AG04450 (cell line): ENCODE measurements at places on chromosomes 2 and 18.
A peak's percentile ranks its signal among the peaks of the same experiment; 100 is the strongest.

DNA sequence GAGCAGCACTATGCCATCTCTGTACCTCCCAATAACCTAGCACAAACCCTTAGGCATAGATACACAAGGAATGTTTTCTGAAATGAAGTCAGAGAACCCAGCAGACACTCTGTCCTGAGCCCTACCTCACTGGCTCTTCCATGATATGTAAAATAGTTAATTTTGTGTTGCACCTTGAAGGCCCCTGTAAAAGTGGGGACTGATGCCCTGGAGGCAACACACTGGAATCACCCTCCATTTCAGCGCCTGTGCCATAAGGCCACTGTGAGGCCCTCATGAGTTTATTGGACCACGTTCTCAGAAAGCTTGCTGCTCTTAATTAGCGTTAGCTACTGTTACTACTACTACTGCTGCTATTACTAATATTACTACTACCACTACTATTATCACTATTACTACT, 670.1 kb upstream of the SOX11 start:
- no peak for DNase-seq

DNA sequence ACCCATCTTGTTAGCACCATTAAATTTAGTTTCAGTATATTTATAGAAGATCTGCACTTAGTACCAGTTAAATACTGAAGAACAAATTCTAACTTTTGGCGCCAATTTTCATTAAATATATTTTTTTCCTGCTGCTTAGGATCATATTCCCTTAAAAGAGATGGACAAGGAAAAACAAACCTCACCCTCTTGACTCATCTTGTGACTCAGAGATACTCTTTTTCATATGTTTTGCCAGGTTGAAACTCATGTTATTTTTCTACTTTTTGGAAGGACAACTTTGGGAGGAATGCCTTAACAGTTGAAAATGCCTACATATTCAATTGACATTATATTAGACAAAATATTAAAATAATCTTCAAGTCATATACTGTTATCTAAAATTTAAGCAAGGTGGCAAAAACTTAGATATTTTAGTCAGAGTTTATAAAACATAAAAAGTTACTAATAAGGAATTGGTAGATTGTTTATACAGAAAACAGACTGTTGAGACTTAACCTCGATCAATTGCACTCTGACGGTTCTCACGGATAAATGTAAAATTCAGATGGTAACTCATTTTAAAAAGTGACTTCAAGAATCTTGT, 36.2 kb downstream of the PNO1 start:
- DNase-seq = peak; percentile 8

DNA sequence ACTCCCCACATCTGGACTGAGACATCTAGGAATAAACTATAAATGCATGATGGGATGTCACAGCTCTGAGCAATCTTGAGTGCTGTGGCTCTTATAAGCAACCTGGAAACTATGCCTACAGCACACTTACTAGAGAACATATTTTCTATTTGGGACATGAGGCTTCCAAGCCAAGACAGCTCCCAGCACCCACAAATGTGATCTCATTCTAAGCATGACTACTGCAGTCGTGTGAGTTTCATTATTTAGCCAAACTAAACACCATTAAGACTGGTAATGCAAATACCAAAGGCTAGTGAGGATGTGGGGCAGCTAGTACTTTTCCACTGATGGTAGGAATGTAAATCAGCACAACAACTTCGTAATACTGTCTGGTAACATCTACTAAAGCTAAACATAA, 72.5 kb downstream of the RTTN start:
- DNase-seq = peak; percentile 86

DNA sequence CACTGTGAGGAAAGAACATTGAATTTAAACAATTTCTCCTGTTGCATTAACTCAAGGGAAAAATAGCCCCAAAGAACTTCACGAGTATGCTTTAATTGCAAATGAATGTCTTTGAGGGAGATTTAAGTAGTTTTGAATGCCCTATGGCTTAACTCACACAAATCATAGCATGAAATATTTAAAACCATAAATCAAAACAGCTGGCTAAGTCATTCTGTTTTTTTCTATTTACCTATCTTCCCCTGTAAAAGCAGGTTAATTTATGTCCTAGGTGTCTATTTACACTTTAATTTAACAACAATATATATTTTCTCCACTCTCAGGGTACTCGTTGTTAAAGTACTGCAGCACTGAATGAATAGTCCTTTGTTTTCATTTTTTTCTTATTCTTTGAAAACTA, 118.8 kb upstream of the PIEZO2 start:
- DNase-seq = no peak

- no peak for DNase-seq
Measured at GRCh38 chr2:43123486-43123885, 102.9 kb downstream of the ZFP36L2 start.

DNA sequence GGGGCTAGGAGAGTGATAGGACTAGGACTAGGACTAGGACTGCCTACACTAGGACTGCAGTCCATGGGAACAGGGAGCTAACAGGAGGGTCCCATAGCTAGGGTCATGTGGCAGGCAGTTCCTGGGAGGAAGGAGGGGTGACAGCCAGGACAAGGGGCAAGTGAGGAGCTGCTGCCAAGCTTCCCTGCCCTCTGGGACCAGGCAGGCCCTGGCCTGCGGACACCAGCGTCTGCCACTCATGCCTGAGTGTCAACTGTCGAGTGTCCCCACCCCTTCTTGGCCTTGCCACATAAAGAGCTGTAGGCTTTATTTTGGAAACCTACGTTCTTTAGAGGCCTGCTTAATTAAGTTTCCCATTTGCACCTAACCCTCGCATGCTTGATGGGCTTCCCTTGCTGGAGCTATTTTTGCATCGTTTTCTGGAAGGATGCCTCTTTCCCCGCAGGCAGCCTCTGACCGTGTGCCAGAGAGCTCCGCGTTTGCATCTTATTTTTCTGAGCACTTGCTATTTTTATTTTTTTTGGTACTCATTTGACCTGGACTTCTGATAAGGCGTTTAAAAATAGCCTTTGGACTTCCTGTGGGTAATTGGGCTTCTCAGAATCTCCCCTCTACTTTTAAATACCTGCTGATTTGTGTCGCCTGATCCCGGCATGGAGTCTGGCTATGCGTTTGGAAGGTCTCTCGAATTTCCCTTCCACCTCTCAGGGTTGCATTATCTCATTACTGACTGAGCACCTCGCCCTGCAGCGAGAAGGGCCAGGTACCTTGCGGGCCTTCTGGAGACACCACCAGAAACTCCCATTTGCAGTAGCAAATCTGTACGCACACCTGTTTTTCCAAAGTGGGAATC, 66.4 kb downstream of the SH3RF3 start:
- no peak for DNase-seq

DNA sequence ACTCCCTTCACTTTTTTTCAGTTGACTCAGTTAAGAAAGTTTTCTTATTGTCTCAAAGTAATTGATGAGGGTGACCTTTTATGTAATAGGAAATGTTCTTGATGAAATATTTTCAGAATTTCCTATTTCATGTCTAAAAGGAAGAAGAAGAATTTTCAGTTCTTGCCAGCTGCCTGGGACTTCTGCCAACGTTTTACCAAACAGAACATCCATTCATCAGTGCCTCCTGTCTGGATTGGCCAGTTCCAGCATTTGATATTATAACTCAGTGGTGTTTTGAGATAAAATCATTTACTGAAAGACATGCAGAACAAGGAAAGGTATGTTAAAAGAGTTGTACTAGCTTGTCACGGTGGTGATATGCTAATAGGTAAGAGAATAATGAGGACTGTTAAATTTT, 104.7 kb upstream of the MYO3B start:
- peak; percentile 4 for DNase-seq

GRCh38 chr2:236505041-236505440, 64.6 kb upstream of the ACKR3 start:
- no peak for DNase-seq

DNA sequence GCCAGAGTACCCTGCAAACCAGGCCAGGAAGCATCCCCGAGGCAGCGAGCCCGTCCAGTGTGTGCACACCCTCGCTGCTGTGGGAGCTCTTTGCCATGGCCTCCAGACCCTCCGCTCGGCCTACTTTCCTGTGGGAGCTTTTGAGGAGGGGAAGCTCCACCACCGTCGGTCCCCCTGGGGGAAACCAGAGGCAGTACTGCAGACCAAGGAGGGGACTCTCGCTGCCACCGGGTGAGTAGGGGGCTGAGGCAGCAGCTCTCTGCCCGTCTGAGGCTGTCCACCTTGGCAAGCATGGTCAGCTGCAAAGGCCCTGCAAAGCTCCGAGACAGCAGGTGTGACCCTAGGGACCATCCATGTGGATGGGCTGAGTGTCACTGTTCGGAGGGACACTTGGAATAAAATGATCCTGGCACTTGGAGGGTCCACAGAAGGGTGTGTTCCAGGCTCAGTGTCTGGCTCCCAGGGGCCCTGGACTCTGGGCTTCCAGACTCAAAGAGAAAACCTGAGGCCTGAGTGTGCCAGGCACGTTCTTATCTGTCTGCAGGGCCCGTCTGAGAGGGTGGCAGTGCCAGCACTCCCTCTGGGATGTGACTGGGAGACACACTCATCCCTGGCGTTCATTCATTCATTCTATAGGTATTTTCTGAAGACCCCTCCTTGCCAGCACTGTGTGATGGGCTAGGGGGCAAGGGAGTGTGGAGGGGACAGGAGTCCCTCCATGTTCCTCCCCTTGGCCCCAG, 282.8 kb upstream of the HS6ST1 start:
- no peak for DNase-seq

GRCh38 chr2:54549917-54550518, 93.9 kb downstream of the SPTBN1 start:
- no peak for DNase-seq

DNA sequence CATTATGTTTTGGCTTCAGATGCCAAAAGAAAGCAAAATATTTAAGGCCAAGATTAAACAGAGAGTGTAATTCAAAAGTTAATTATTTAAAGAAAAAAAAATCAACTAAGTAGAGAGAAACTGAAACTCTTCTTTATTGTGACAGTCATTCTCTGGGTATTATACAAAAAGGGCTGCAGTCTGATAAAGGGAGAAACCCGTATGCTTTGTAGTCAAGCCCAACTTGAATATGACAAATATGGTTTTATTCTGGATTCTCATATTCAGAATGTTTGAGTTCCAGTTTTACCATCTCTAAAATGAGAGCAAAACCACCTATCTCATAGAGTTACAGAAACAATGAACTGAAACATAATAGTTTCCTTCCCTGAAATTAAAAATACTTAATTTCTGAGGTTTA, 8.2 kb downstream of the CDH2 start:
- DNase-seq = no peak

- no peak for DNase-seq
Measured at GRCh38 chr2:161028581-161028980, 131.6 kb upstream of the TANK start.

DNA sequence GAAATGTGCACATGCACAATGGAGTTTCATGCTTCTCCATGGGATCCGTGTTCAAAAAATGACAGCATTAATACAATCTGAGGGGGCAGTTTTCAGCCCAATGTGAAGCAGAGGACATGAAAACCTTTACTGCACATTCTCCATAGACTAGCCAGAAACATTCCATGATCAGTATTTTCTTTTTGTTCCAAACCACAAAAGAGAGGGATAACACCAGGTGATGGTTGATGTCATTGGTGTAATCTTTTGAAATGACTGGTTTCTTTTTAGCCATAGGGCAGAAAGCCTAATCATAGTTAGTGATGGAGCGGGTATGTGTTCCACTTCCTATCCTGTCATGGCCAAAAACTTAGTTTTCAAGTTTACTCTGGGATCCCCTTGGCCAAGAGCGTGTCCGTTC, 1.8 kb upstream of the KYNU start:
- DNase-seq = no peak

DNA sequence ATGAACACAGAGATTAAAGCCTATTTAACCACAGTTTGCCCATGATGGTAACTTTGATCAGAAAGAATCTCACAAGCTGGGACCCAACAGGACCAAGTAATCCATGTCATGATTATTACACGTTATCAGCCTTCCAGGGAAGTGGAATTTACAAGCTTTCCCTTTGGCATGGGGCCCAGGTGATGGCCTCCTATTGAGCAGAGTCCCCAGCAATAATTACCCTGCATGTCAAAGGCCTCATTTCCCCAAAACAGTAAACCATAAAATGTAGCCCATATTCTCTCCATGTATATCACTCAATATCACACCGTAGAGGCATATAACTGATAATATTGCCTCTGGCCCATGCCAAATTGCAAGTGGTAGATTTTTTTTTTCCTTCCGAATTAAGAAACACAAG, 38.9 kb downstream of the PRKRA start:
- no peak for DNase-seq

GRCh38 chr2:109662889-109663288, 48.7 kb downstream of the SOWAHC start:
- DNase-seq = no peak

DNA sequence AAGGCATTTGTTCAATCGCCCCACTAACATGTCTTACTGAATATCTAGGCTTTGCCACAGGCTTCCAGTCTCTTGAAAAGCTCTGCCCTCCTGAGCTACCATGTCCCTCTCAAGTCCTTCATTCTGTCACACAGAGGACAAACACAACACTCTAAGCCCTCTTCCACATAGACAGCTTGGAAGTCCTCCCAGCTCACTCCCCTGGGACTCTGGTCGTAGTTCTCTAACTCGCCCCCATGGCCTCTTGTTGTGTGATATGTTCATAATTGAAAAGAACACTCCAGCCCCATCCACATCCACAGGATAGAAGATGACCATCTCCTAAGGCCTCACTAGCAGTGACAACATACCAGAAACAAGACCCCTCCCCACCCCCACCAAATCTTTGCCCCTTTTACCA, 37.9 kb downstream of the BUB1 start:
- no peak for DNase-seq

GRCh38 chr2:104433657-104434056, 420.3 kb upstream of the POU3F3 start:
- no peak for DNase-seq

DNA sequence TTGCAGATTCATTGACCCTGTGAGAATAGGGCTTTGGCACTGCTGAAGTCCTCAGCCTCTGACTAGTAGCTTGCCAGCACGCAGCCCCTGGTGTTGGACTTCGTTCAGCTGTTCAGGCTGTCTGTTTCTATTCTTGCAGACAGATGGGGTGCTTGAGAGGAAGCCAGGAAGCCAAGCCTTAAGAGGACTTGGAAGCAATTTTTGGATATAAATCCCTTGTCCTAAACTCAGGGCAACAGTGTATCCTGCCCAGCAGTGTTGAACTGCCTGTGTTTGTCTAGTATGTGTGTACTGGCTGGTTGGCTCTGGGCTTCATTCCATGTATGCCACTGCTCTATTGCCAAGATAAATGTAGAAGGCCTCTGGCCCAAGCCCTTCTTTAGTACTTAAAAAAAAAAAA, 108.6 kb downstream of the COMMD1 start:
- peak; percentile 29 for DNase-seq

- DNase-seq = no peak
Measured at GRCh38 chr2:30702694-30703093, 104.6 kb downstream of the CAPN13 start.

GRCh38 chr2:151668737-151669136, 65.5 kb downstream of the NEB start:
- DNase-seq = no peak

DNA sequence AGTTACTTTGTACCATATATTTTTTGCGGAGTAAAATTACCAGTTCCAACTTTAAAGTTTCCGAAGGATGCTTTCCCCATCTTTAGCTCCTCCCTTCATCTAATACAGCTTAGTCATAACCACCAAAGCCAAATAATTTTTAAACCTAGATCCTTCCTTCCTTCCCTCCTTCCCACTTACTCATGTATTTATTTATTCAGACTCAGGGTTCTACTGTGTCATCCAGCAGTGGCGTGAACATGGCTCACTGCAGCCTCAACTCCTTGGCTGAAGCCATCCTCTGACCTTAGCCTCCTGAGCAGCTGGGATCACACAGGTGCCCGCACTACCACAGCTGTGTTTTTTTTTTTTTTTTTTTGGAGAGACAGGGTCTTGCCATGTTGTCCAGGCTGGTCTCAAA, 4.4 kb downstream of the LPIN2 start:
- DNase-seq = peak; percentile 71
